ENCODE measurements at places on chromosomes 1 and 21.
A peak's percentile ranks its signal among the peaks of the same experiment; 100 is the strongest.

DNA sequence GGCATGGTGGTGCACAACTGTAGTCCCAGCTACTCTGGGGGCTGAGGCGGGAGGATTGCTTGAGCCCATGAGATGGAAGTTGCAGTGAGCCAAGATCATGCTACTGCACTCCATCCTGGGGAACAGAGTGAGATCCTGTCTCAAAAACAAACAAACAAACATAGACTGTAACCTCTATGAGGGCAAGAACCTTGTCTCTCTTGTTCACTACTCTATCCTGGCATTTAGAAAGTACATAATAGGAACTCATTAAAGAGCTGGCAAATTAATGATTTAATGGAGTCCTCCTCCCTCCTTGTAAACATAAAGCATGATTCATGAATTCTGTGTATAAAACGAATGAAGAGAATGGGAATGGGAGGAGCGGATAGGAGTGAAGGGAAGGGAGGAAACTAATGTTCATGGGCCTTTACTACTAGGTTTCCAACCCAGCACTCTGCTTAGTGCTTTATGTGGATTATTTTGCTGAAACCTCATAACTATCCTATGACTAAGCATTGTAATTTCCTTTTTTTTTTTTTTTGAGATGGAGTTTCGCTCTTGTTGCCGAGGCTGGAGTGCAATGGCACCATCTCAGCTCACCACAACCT is 8.6 kb downstream of the LMOD1 start:
- no peak for DNase-seq

DNA sequence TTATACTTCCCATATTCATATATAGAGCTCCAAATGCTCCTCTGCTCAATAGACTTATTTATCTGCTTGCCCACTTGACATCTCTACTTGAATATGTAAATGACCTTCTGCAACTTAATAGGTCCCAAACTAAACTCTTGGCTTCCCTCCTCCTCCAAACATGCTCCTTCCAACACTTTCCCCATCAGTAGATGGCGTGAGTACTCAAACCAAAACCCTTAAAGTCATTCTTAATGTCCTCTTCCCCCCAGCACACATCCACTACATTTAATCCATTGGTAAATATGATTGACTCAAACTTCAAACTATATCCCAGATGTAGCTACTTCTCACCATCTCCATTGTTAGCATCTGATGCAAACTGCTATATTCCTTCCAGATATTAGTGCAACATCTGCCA is 48.5 kb upstream of the PBX1 start:
- DNase-seq, result no peak

DNA sequence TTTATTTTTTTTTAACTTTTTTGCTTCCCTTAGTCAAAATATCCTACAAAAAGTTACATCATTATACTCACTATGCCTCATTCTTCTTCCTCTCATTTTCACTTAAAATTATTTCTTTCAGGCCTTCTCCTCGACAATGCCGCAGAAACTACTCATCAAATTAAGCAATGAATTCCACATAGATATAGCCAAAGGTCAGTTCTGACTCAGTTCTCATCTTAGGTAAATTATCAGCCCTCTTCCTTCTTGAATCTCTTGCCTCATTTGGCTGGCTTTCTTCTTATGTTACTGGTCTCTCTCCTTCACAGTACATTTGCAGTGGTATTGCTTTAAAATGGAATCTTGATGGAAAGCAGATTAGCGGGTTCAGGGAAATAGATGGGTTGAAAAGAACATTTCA is 260.7 kb upstream of the BRINP3 start:
- no peak for DNase-seq

- no peak for DNase-seq
Measured at GRCh38 chr21:39525129-39525528, 73.4 kb downstream of the SH3BGR start.

DNA sequence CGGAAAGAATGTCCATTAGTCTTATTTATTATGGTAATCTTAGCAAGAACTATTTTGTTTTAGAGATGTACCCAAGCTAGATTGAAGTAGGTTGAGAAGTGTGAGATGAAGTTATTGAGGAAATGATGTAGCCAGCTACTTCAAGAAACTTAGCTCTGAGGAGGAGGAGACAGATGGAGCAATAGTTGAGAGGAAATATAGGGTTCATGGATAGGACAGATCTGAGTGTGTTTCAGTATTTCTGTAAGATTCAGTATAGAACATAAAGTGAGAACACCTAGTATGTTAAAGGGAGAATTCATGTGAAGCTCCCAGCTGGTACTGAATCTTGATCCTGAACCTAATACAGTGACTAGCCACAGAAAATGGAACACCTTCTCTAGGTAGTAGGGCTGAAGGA is 28.9 kb downstream of the TSNAX start:
- no peak for DNase-seq

DNA sequence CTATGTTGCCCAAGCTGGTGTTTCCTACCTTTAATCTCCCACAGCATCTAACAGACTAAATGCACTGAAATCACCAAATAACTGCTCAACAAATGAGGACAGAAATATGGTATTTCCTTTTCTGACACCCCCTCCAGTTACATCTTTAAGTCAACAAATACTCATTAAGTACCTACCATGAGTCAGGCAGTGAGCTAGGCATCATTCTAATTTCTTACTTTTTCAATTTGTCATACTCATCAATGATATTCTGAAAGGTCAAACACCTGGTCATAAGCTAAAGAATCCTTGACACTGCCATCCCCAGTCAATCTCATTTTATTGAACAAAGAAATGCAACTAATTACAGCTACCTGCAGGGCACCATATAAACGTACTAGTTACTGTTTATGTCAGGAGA is 36.6 kb downstream of the LUZP1 start:
- no peak for DNase-seq

DNA sequence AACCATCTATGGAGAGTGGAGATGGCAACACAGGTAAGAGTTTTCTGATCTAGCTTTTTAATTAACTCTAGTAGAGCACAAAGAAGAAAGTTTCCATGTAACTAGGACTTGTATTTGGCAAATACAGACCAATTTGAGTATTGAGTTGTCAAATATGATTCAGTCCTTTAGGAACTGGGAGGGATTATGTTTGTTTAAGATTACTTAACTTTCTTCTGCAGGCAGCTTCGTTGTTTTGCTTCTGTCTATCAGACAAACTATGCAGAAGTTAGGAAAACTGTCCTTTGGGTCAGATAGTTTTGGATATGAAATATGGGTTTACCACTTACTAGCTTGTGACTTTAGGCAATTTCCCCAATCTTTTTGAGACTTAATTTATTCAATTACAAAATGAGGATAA is 111.8 kb downstream of the POU2F1 start:
- no peak for DNase-seq

DNA sequence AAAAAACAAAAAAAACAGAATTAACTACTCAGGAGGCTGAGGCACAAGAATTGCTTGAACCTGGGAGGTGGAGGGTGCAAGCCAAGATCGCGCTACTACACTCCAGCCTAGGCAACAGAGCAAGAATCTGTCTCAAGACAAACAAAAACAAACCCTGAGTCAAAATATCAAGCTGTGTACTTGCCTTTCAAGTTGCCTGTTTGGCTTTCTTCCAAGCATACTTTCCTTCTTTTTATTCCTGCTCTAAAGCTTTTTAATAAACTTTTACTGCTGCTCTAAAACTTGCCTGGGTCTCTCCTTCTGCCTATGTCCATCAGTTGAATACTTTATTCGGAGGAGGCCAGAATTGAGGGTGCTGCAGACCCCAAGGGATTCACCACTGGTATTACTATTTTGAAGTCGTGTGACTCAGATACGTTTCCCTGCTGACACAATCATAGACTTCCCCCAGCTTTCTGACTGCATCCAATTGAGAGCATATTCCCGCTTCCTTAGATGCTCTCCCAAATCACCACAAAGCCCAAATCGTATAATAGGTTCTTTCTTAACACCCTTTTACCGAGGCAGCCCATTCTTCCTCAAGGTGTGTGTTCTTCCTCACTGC is 3.5 kb upstream of the ACBD6 start:
- DNase-seq, result no peak

DNA sequence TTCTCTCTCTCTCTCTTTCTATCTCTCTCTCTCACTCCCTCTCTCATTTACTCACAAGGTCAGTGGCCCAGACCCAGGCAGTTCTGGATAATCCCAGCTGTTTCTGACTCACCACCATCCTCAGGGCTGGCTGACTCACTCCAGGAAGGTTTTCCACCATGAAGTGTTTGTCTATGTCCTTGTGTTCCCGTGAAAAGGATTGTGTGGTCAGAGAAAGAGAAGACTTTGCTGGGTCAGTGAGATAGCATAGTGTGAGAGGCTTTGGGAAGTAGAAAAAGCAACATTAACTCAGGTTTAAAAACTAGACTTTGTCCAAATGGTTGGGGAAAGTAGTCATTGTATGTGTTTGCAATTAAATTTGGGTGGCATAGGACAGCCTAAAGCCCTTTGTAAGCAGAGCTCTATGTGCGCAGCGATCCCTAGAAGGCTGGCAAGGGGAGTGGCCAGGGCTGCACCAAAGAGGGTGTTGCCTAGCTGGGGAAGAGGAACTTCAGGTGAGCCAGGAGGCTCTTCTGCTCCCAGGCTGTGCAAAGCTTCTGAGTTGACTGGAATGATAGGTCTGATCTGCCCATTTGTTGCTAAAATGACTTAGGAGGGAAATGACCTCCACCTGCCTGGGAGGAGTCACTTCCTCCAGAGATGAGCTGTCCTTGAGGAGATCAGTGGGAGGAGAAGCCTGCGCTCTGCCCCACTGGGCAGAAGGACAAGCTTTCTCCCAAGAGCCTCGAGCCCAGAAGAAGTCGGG is 4.9 kb upstream of the CAPN2 start:
- DNase-seq, result no peak

DNA sequence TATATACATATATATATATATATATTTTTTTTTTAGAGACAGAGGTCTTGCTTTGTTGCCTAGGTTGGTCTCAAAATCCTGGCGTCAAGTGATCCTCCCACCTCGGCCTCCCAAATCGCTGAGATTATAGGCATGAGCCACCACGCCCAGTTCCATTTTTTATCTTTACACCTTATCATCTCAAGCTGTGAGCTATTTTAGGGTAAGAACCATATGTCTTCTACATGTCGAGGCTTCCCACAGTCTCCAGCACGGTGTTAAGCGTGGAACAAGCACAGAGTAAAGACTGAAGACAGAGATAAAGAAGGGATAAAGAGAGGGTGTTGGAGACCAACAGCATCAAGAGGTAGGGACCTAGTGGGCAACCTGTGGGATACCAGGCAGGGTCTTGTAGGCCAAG is 14.2 kb downstream of the ARHGEF2 start:
- DNase-seq, result no peak

- no peak for DNase-seq
Measured at GRCh38 chr1:151492120-151492519, 19.1 kb upstream of the CGN start.

GRCh38 chr1:117556341-117556740 is 49.5 kb upstream of the TENT5C start:
- no peak for DNase-seq

DNA sequence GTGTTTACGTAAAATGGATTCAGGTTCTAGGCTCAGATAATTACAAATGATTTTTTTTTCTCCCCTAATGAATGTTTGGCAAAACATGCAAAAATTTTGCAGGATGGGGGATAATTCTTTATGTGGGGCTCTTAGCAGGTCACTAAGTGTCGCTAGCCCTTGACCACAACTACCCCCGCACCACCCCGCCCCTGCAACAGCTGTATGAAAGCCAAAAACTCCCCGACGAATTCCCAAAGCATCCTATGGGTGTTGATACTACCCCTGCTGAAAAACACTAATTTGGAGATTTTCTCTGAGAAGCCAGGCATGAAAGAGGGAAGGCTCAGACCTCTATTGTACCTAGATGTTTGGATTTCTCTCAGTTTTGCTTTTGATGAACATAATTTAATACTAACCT is 243.0 kb downstream of the TRABD2B start:
- no peak for DNase-seq

DNA sequence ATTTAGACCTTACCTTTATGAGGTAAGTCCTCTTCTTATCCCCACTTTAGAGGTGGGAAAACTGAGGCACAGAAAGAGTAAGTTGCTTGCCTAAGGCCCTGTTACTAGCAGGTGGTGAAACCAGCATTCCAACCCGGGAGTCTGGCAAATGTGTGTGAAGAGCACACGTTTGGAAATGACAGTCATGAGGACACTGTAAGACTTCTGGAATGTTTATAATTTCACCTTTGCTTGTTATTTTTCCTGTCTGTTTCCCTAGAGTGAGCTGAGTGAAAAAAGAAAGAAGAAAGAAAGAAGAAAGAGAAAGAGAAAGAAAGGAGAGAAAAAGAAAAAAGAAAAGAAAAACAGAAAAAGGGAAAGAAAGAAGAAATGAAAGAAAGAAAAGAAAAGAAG is 21.2 kb upstream of the LGALS8 start:
- DNase-seq, result no peak

GRCh38 chr1:111361761-111362160 is 65.8 kb downstream of the OVGP1 start:
- no peak for DNase-seq

- DNase-seq, result peak; percentile 95
Measured at GRCh38 chr21:44927587-44928461, 7.1 kb upstream of the ITGB2 start.

- no peak for DNase-seq
Measured at GRCh38 chr1:24250224-24250623, 63.1 kb upstream of the IFNLR1 start.

- no peak for DNase-seq
Measured at GRCh38 chr1:106173101-106173500, 883.4 kb upstream of the PRMT6 start.

- no peak for DNase-seq
Measured at GRCh38 chr1:172357753-172358385, 62.6 kb upstream of the C1orf105 start.

DNA sequence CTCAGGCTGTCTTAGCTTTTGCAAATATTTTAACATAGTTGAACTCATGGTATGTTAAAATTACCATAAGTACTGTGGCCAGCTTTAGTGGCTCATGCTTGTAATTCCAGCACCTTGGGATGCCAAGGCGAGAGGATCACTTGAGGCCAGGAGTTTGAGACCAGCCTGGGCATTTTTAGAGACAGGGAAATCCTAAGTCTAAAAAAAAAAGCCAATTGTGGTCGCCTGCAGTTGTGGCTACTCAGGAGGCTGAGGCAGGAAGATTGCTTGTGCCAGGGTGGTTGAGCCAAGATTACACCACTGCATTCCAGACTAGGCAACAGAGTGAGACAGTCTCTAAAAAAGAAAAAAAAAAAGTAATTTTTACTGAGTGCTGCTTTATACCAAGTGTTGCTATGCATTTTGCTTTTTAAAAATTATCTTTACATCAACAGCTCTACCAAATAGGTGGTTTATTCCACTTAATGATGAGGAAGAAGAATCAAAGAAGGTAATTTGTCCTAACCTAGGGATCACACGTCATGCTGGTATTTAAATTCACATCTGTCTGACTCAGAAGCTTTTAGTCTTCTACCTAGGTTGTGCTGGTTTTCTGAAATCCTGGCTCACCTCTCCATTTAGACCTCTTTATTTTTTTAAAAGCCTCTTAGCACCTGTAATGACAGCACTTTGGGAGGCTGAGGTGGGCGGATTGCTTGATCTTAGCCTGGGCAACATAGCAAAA is 16.8 kb downstream of the PPP1R12B start:
- no peak for DNase-seq

- no peak for DNase-seq
Measured at GRCh38 chr1:21123287-21123948, 53.3 kb downstream of the EIF4G3 start.

- DNase-seq, result no peak
Measured at GRCh38 chr1:99751877-99752504, 14.4 kb downstream of the FRRS1 start.

- no peak for DNase-seq
Measured at GRCh38 chr1:157803851-157804250, 16.1 kb downstream of the FCRL1 start.

GRCh38 chr1:151553659-151554058 is 13.6 kb downstream of the TUFT1 start:
- DNase-seq, result no peak

- DNase-seq, result no peak
Measured at GRCh38 chr1:151406176-151406575, 6.8 kb downstream of the PSMB4 start.
